ENCODE measurements at places on chromosomes 5 and 9.

- DNase-seq: no peak
Observed at GRCh38 chr5:43409809-43410271, 2.4 kb downstream of the CCL28 start.

- DNase-seq: no peak
Observed at GRCh38 chr5:144352330-144352729, 181.7 kb downstream of the KCTD16 start.

- DNase-seq: no peak
Observed at GRCh38 chr9:21943464-21943863, 50.7 kb downstream of the CDKN2A start.

DNA sequence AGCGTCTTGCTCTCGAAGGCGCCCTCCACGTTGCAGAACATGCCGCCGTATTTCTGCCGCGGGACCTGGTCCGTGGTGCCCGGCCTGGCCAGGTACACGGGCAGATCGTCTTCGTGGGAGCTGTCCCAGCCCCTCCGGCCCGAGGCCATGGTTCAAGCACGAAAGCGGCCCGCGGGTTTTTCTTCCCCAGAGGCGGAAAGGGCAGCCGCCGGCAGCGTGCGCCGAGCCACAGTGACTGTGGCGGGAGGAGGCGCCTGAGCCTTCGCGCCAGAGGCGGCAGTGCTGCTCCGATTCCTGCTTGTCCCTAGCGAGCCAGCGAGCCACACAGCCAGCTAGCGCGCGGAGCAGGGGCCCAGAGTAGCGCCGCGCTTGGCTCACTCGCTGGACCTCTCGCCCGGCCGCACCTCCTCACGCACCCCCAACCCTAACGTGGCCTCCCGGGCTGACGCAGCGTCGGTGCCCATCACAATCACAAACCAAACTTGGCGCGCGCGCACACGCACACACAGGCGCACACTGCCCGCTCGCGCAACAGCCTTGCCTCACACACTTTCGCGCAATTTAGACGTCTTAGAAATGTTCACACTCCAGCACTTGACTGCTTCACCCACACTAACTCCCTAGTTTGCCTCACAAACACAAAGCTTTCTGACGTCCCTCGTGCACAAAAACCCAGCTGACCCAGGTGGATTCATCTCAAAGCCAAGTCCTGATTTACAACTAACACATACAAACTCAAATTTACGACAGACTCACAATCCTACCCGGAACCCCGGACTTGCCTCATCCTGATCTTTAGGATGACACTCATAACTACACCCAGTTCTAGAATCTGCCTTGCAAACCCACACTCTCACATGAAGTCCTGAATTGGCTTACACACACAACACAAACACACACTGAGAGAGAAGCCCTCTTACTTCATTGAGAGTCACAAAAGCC, at the start of gene DPYSL3:
Gene DPYSL3, minus strand, starts transcription at position 359 of the 942 bp plus-strand sequence. Its CDS starts 210 bp downstream, at position 149.
- DNase-seq: peak; percentile 87

GRCh38 chr5:91443023-91443422, 59.9 kb upstream of the ARRDC3 start:
- no peak for DNase-seq

DNA sequence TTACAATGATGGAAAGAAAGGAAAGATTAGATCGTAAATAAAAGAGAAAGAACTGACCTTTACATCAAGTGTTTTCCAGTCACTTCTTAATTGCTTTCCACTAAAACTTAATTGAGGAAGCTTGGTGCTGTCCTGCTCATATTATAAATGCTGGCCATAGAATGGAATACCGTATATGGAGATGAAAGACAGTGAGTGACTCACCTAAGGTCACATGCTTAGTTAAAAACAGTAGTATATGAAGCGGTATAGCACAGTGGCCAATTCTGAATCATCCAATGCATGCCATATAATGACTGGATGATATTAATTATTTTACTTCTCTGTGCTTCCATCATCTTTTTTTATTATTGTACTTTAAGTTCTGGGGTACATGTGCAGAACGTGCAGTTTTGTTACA, 482.4 kb upstream of the SGCD start:
- DNase-seq: no peak

GRCh38 chr5:2525351-2525750, 226.1 kb downstream of the IRX2 start:
- DNase-seq: no peak

DNA sequence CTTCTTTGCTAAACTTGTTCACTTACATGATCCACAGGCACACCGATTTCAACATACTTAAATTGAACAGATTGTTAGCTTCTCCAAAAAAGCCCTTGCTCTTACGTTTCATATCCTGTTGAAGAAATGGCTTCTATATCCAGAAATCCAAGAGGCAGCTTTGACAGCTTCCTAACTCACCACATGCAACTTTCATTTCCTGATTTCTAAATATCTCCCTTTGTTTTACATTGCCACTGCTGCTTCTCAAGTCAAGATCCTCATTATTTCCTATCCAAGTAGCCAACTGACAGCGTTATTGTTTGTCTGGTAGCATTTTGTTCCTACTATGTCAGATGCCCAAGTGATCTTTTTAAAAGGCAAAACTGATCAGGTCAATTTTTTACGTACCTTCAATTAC, 913.2 kb upstream of the TYRP1 start:
- DNase-seq: no peak

GRCh38 chr9:3793971-3794383, 268.2 kb upstream of the RFX3 start:
- DNase-seq: peak; percentile 85

DNA sequence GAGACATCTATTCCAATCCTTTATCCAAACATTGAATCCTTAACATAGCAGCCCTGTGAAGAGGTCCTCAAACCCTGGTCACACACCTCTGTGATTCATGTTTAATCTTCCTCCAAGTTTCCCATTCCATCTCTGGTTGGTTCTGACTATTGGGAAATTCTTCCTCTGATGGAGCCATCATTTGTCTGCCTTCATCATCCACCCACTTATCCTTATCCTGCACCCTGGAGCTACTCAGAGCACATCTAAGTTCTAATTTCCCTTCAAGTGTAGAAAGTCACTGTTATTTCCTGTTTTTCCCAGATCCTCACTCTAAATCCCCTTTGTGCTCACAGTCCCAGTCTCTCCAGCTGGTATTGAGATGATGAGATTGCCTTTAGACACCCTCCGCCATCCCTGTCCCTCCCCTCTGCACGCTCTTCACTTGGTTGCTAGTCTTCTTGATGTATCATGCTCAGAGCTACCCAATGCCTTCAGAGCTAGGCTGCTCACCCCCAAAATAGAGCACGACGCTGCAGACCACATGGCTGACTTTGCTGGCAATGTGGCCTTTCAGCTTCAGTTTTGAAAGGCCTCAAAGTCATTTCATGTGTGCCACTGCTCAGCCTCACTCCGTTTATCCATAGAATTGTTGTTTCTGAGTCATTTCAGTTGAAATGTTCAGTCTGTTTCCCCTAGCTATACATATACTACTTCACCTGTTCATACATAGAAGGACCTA, 154.3 kb downstream of the PALM2AKAP2 start:
- no peak for DNase-seq

DNA sequence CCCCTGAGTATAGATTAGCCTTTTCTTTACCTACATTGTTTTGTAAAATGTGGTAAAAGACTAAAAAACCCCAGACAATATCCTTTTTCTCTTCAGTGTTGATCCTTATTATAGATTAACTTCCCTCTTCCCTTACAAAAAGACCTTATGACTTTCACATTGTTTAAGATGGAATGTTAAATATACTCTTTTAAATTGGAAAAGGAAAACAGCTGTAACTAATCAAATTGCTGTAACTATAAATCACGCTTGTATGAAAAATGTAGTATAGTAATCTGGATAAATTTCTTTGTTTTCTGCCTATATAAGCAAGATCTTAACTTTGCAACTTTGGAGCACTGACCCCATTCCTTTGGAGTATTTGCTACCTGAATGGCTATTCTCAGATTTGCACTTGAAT, 383.1 kb downstream of the FAM170A start:
- DNase-seq: no peak

GRCh38 chr5:58453306-58453705, 6.6 kb downstream of the PLK2 start:
- DNase-seq: no peak

DNA sequence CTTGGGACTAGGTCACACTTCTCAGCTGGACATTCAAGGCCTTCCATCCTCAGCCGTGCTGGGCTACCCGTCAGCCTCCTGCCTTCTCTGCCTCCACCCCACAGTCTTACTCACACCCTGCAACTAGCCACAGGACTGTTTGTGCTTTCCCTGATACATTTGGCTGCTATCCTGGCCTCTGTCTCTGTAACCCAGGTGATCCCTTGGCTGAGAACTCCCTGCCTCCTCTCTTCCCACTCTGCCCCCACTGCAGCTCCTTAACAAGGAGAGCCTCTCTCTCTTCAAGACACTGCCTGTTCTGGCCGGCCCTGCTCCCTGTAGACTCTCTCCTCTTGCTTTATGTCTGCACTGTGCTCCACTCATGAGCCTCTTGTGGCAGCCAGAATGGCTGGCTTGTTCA, 120.6 kb downstream of the MSX2 start:
- DNase-seq: no peak

GRCh38 chr5:36943584-36943983, 67.0 kb downstream of the NIPBL start:
- DNase-seq: no peak

DNA sequence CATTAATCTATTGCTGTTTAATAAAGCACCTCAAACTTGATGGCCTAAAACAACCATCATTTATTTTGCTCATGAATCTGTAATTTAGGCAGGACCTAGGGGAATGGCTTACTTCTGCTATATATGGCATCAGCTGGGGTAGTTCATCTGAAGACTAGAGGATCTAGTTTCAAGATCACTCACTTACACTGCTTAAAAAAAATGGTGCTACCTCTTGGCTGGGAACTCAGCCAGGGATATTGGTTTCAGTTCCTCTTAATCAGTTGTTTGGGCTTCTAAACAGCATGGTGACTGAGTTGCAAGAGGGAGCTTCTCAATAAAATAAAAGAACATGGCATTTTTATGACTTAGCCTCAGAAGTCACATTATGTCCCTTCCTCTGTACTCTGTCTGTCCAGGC, 142.0 kb downstream of the FAM114A2 start:
- no peak for DNase-seq

GRCh38 chr9:126991183-126991582, 76.6 kb downstream of the RALGPS1 start:
- no peak for DNase-seq

DNA sequence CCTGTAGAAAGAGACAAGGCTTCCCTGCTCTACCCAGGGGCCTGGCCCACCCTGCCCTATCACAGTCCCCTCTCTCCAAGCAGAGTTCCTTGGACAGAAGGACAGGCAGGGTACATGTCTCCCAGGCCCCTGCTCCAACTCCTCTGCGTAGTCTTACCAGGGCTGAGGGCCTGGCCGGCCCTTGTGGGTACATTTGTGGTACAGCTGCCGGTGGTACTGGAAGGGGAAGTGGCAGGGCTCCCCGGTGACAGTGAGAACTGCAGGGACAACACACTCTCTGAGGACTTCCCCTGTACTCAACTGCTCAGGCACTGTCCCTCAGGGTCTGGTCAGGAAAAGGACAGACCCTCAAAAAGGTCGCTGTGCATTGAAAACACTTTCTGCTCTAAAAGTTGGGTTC, 3.6 kb downstream of the F12 start:
- no peak for DNase-seq

- DNase-seq: peak; percentile 41
Observed at GRCh38 chr5:132763181-132764036, 13.6 kb downstream of the SEPTIN8 start.

DNA sequence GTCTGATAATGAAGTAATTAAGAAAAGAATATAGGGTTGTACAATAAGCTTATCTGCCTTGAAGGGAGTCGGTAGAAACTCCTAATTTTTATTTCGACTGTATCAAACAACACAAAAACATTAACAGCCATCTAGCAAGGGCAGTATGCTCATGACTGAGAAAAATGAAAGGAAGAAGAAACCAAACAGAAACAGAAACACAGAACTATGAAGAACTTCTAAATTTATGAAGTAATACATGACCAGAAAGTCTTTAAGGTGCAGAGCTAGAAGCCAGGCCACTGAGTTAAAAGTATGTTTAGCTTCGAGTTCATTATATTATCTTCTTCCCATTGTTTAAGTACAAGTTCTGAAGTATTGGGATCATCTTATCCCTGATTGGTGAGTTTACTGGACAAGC, 367.3 kb upstream of the C9orf72 start:
- DNase-seq: no peak

DNA sequence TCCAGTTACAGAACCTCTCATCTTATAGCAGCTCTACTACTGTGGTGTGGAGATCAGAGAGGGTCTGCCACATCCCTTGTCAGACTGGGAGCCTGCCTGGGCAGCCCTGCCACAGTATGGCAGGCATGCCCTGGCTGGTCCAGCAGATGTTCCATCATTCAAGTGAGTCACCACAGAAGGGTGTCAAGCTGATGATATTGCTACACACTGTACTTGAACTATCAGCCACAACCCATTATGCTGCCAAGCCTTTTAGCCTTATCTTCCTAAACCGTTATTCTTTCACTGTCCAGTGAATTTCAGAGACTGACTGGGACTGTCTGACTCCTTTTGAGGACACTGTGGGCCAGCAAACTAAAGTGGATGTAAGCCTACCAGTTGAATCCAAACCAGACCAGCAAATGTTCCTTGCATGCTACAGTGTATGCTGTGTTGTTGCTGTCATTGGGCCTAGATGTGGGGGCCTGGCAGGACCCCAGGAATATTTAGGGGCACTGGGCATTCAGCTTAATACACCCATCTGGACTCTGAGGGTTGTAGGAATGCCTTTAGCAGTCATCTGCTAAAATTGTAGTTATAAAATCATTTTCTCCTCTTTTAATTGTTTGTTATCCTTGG, 202.6 kb downstream of the NR3C1 start:
- peak; percentile 69 for DNase-seq

DNA sequence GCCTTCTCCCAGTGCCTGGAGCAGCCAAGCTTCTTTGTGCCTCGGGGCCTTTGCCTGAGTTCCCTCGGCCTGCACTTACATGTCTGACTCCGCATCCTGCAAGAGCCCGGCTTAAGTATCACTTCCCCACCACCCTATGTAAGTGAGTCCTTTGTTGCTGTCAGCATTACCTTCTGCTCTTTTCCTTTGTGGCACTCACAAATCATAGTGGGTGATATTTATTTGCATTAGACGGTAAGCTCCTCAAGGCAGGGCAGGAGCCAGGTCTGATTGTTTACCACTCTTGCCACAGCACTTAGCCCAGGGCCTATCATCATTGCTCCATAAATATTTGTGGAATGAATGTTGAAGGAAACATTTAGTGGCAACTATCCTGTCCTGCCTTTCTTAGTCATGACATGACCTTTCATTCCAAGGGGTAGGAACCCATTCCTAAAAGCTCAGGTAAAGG, 4.8 kb downstream of the GM2A start:
- peak; percentile 88 for DNase-seq

DNA sequence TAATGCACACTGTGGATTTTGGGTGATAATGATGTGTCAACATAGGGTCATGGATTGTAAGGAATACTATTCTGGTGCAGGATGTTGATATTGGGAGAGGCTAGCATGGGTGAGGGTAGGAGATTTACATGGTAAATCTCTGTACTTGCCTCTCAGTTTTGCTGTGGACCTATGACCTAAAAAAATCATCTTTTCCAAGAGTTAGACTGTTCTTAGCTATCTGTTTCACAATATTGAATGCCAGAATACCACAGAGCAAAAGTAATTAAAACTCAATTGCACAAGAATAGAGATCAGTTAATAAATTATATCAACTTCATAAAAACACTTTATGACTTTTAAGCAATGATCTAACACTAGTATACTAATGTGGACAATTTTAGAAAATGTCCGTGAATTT, 651.6 kb downstream of the HTR1A start:
- no peak for DNase-seq

GRCh38 chr5:8234179-8234770, 365.3 kb downstream of the MTRR start:
- DNase-seq: no peak

GRCh38 chr5:132987531-132988408, 24.3 kb upstream of the AFF4 start:
- DNase-seq: no peak

- no peak for DNase-seq
Observed at GRCh38 chr9:86942281-86943200, 4.8 kb downstream of the GAS1 start.

All from islet precursor cell (in vitro differentiated cells).